Activated T-helper 1 cell treated with Interleukin-2 at 50 U/mL for 16 hours (primary cell): ENCODE measurements at places on chromosomes 13 and 19.
A peak's percentile ranks its signal among the peaks of the same experiment; 100 is the strongest.

- peak; percentile 49 for DNase-seq
Observed at GRCh38 chr19:8487137-8487851, 15.1 kb downstream of the PRAM1 start.

DNA sequence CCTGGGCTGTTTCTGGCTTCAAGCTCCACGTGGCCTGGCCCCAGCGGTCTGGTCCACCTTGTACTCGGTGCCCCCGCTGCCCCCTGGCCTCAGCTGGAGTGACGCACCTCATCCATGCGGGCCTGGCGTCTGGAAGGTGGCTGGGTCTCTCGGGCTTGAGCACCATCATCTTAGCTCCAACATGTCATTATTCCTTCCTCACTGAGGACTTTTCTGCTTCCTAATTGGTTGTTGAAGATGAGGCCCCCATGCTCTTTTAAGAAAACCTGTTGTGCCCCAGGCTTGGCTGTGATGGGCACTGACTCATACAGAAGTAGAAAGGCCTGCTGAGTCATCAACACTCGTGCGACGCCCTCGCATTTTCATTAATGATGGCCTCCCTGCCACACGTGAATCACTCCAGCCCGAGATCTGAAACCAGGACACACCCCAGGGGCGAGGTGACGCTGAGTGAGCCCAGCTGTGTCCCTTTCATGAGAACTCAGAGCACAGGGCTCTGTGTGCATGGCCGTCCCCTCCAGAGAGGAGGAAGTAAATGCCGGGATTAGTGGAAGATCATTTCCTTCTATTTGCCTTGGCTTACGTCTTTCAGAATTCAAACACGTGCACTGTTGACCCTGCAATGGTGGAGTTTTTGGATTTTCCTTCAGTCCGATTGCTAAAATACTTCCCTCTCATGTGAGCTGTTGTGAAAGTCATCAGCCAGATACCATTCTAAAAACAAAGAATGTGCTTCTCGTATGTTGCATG, 14.0 kb upstream of the GJA3 start:
- DNase-seq, result peak; percentile 31

DNA sequence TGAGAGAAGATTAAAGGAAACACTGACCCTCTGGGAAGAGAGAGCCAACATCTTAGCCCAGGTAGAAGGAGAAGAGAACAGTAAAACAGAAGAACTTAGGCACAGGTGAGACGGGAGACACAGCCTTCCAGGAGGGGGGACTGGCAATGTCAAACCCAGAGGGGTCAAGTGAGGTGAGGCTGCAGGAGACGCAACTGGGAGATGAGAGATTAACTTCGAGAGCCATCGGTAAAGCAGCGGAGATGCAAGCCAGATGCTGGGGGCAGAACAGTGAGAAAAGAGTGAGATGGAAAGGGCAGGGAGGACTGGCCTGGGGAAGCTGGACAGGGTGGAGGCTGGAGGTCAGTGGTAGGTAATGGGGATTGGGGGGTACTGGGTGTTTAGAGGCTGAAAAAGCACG, 5.2 kb downstream of the INSR start:
- DNase-seq, result no peak

- no peak for DNase-seq
Observed at GRCh38 chr19:56101746-56102535, 19.2 kb downstream of the ZNF787 start.

GRCh38 chr13:109947006-109947405, 160.6 kb upstream of the IRS2 start:
- DNase-seq, result no peak

DNA sequence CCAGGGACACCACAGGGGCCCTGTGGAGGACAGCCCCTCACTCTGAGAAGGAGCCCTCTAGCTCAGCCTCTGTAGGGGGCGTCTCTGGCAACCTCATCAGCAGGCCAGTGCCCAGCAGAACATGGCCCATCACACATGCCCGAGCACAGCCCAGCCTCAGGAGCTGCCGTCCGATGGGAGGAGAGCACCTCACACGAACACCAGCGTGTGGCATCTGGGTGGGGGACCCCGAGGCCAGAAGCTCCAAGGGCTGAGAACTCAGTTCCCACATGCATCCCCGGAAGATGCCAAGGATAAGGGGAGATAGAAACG, 11.3 kb downstream of the SH3GL1 start:
- no peak for DNase-seq

DNA sequence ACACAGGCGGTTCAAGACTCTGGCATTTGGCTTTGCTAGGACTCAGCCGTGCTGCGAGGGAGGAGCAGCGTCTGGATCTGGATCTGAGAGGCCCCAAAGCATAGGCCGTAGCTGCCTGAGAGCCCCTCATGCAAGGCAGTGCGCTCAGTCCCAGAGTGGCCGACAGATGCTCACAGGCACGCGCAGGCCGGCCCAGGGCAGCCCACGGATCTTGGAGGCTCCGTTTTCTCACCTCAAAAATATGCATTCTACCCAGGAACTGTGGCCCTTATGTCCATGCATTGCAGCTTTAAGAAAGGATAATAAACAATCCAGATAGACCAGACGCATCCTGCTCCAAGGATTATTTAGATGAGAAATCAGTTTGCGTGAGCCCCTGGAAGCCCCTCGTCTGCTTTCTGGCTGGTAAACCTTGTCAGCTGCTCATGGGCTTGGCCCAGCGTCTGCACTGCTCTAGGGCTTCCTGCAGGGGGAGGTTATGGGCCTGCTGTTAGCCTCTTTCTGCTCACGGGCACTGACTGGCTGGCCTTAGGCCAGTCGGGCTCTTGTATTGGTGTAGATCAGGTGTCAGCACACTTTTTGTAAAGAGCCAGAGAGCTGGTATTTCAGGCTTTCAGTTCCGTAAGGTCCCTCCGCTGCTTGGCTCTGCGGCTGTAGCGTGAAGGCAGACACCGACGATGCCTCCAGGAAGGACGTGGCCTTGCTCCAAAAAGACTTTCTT, 24.2 kb downstream of the TEX29 start:
- DNase-seq, result no peak

GRCh38 chr19:5369962-5370367, 29.4 kb upstream of the PTPRS start:
- DNase-seq, result no peak

DNA sequence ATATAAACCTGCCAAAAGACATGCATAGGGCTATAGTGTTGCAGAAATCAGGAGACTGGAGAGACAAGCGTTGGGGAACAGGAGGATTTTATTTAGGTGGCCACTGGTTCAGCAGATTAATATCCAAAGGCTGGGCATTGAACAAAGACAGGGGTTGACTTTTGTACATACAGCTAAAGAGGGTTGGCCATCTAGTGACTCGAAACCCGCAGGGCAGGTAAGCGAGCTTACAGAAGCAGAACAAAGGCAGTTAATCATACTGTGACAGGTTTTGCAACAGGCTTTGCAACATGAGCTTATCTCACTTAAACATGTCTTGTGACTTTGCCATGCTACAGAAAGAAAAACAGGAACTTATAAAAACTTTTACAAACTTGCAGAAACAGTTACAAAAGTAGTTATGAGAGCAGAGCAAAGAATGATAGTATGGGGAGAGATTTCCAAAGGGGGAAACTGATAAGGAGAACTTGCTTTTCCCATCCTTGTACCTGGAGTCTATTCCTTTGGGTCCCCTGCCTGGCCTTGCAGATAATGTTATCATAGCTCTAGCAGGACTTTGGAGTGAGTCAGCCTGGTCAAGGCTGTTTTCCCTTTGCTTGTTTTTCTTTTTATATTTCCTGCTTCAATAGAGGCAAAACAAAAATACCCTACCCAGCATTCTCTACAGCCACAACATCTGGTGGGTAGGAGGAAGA, 234.2 kb downstream of the PCDH17 start:
- no peak for DNase-seq
